Stimulated activated CD4-positive, alpha-beta T cell treated with anti-CD3 and anti-CD28 coated beads, TNF-alpha, amount 100 ng/mL, for 4 hours (primary cell): ENCODE measurements at places on chromosomes 5 and 9.

- DNase-seq, result no peak
These were observed 68.4 kb upstream of the NR3C1 start for GRCh38 chr5:143471666-143472464.

- no peak for DNase-seq
These were observed 678 bp downstream of the PLPP7 start for GRCh38 chr9:131290036-131290766.

GRCh38 chr9:120542701-120543490 is 37.1 kb downstream of the CDK5RAP2 start:
- no peak for DNase-seq

DNA sequence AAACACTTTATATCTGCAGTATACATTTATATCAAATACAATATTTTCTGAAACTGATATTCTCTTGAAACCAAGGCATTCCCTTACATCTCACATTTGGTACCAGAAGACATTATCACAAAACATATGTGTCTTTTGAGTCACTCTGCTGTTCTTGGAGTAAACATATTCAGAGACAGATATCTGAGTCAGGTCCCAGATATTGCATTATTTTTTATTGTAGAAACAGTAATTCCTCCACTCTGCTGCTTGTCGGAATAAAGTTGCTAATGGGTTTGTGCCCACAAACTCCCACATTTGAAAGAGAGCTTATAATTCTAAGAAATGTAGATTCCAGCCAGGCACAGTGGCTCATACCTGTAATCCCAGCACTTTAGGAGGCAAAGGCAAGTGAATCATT is 261.1 kb upstream of the DAPK1 start:
- no peak for DNase-seq

DNA sequence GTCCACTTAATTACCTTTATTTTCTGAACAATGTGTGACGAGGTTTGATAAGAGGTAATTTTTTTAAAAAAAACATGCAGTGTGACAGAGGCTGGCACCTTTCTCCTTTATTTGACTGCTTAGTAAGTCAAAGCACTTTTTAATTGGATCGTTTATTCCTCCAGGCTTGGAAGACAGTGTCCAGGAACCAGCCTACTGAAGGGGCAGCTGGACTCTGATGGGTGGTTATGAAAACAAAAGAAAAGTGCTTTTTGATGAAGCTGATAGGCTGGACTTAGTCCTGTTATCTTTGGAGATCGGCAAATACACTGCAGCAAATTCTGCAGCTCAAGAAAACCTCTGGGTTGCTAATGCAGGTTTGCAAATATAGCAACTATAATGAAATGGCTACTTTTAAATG is 141.7 kb downstream of the DCP2 start:
- DNase-seq, result no peak

DNA sequence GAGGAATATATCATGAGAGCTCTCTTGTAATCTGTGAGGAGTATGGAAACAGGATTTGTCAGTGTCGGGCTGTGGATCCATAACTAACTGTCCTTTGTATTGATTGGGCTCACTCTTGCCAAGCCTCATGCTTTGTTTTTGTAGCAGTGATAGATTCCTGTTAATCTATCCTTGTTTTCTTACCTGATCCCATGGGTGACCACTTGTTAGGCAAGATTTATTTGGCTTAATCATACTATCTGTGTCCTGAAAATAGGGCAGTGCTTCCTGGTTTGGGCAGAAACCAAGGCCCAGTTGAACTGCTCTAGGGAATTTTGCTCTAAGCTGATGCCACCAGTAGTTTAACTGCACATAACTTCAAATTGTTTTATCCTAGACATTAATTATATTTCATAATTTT is 6.1 kb downstream of the NDFIP1 start:
- no peak for DNase-seq

DNA sequence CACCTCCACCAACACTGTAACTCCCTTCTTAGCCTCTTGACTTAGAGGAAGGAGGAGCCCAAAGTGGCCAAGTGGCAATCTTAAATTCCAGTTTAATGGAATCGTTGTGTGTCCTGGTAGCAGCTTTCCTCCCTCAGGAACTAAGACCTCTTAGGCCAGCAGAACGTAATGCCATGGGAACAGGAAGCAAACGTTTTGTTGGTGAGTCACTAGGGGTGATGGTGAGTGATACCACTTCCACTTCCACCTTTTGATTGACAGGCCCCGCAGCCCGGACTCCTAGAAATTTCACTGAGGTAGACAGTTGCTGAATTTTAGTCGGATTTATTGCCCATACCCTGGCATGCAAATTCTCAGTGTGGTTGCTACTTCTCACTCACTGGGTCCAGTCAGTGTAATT is 94.2 kb upstream of the FBN2 start:
- no peak for DNase-seq

DNA sequence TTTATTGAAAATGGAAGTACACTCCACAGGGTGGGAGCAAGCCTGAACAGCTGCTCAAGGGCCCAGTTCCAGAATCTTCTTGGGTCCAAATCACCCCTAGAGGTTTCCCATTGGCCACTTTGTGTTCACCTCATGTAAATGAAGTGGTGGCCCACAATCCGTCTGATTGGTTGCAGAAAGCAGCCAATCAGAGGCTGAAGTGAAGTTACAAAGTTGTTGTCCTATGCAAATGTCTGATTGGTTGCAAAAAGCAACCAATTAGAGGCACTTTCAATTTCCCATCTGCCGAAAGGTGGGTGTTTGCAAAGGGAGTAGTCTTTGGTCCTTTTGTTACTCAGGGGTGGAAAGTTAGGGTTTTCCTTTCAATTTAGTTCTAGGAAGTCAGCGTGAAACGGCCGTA is 8.8 kb downstream of the TMEM171 start:
- no peak for DNase-seq

DNA sequence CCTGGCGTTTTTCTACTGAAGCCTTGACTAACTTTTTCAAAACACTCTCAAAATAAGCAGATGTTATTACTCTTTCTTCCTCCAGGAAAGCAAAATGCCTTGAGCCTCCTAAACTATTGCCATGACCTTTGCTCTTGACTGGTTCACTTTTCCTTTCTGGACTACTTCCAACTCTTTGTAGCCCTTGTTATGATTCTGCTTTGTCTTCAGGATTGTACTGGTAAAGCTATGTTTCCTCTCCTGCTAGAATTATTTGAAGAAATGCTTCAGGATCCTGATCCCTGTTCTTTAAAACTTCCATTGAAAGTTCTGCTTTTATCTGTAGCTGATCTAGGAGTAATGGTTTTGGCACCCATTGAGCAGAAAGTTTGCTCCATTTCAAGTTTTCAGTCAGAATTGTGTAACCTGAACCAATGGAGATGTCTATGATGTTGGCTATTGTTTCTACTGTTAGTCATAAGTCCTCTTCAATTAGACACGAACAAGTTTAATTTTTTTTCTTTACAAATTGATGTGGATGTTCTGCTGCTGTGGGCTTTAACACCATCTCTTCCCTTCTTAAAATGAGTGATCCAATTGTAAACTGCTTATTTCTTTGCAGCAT is 1356.4 kb downstream of the EFNA5 start:
- DNase-seq, result no peak

DNA sequence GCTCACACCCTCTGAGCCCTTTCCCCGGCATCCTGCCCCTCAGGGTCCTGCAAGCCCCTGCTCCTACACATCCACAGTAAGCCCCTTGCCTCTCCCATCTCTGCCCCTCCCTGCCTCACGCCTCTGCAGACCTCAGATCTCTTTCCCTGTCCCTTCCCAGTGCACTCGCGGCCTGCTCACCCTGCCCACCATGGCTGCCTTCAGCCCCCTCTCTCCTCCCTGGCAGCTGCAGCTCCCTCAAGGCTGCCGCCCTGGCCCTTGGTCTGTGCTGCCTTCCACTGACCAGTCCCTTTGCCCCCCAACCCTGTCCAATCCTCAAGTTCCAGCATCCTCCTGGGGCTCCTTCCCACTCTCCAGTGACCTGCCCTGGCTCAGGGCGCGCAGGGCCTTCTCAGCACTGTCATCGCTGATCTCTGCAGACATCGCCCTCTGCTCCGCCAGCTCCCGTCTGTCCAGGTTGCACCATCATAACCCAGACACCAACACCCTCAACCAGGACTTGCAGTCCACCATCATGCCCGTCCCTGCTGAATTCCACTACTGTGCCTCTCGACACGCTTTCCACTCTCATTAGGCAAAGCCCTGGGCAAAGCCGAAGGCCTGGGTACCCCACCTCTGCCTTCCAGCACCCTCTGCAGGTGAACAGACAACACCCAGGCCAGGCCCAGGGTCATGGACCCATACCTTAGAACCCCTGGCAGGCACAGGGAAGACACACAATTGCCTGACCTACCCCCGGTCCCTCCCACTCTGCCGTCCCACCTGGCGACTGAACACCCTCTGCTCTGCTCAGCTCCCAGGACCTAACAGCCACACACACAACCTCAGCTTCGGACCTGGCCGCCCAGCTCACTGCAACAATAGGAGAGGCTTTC is 97.8 kb upstream of the RUFY1 start:
- no peak for DNase-seq

DNA sequence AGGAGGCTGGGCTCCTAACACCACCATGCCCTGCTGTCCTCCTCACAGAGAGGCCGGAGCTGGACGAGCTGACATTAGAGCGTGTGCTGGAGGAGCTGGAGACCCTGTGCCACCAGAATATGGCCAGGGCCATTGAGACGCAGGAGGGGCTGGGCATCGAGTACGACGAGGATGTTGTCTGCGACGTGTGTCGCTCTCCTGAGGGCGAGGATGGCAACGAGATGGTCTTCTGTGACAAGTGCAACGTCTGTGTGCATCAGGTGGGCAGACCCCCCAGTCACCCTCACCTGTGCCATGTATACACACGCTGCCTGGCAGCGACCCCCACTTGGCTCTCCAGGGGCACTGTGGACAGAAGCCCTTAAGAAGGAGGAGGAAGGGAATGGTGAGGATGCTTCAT is 35.2 kb downstream of the JADE2 start:
- no peak for DNase-seq

DNA sequence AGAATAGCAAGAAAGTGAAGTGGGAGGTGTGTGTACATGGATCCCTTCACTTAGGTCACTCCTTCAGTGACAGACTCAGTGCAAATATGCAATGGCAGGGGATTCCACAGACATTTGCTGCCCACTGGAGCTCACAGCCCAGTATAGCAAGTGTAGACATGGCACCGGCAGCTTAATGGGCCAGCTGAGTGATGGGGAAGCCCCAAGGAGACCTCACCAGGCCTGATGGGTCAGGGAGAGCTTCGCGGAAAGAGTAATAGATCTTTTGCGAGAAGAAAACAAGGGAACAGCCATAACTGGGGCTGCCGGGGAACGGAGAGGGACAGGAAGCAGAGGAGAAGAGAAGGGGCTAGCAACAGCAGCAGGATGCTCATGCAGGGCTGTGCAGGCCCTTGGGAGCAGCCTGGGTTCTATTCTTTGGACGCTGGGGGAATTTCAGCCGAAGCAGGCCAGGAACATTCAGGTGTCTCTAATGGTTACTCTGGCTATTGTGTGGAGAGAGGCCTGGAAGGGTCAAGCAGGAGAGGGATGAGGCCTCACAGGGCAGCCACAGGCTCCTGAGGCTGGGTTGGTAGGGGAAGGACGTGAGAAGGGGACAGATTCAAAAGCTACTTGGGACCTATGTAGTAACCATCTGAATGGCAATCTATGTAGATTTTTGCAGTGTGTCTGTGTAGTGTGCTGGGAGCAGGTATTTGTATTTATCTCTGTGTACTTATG is 27.0 kb downstream of the TCF7 start:
- no peak for DNase-seq

- DNase-seq, result no peak
These were observed 25.8 kb upstream of the TPD52L3 start for GRCh38 chr9:6302417-6302816.

DNA sequence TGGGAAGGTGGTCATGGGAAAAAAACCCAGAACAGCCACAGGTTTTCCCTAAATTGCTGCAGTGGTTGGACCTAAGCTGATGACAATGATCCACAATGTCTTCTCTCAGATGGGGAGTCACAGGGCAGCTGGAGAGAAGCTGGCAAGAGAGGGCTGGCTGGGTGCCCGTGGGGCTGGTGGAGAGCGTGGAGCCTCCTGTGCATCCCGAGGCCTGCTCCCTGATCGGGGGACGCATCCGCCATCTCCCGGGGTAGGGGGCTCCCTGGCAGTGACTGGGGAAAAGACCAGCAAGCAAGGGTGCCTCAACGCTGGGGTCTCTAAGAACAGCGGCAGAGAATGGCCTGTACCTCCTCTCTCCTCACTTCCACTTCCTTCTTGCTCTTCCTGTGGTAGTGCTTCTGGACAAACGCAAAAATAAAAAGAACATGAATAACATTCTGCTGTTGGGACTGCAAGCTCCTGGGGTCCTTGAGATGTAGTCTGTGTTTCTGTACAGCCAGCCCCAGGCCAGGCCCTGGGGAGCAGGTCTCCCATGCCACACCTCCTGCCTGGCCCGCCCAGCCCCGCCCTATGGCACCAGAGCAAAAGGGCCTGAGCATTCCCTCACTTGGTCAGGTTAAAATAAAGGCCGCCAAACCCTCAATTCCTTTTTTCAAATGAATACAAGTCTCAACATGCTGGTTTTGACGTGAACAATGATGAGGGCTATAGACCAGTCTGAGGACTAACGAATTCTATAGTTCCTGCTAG is 7.0 kb upstream of the MRNIP start:
- DNase-seq, result no peak

GRCh38 chr5:169711551-169712225 is 74.6 kb downstream of the DOCK2 start:
- DNase-seq, result no peak

GRCh38 chr5:5854087-5854486 is 431.6 kb downstream of the ICE1 start:
- no peak for DNase-seq

DNA sequence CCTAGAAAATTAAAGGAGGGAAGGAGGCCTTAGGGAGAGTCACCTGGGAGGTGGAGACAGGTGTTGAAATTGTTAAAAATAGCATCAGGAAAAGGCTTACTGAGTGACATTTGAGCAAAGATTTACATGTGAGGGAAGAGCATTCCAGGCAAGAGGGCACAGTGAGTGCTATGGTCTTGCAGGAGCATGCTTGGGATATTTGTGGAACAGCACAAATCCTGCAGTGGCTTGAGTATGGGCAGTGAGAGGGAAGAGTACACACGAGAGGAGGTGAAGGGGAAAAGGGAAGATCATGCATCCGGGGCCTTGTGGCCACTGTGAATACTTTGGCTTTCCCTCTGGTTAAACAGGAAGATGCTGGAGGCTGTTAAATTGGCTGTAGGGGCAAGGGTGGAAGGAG is 36.6 kb downstream of the ACER2 start:
- no peak for DNase-seq

GRCh38 chr9:108743901-108744371 is 111.8 kb downstream of the ACTL7B start:
- DNase-seq, result no peak

DNA sequence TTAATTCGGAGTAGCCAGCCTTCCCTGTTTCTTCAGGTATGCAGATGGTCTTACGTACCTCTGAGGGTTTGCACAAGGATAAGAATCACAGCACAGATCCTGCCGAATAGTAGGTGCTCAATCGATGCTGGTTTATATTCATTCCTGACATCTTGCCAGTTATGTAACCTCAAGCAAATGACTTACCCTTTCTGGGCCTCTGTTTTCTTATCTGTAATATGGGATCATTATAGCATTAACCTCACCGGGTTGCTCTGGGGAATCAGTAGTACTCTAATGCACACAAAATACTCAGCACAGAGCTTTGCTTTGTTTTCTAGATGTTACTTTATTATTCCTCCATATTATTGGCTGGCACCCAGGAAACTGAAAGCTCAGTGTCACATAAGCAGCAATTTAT is 7.7 kb upstream of the NR5A1 start:
- no peak for DNase-seq

- DNase-seq, result no peak
These were observed 14.1 kb upstream of the INIP start for GRCh38 chr9:112731971-112732370.

- DNase-seq, result no peak
These were observed 16.3 kb upstream of the GARNL3 start for GRCh38 chr9:127248241-127248640.
